ENCODE measurements at places on chromosomes 1 and 21.

GRCh38 chr1:239563681-239564080, 177.3 kb downstream of the CHRM3 start:
- DNase-seq: no peak

- no peak for DNase-seq
Measured at GRCh38 chr1:161391611-161392010, 23.9 kb upstream of the CFAP126 start.

- no peak for DNase-seq
Measured at GRCh38 chr1:185420588-185421081, 103.6 kb upstream of the IVNS1ABP start.

DNA sequence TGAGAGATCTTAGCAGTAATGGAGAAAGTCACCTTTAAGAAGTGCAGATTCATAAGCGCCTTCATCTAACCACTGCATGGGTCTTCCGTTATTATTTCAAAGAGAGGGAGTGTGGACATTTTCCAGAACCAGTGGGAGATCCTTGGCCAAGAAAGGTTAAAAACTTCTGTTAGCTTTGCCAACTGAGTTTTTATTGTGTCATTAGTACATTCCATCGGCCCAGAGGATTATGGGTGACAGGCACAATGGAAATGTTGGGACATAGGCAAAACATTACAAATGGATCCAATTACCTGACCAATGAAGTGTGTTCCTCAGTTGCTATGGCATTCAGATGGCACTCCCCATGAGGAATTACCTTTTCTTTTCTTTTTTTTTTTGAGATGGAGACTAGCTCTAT, 115.5 kb downstream of the PPIAL4G start:
- no peak for DNase-seq

GRCh38 chr1:28027660-28028059, 60.8 kb downstream of the EYA3 start:
- no peak for DNase-seq

DNA sequence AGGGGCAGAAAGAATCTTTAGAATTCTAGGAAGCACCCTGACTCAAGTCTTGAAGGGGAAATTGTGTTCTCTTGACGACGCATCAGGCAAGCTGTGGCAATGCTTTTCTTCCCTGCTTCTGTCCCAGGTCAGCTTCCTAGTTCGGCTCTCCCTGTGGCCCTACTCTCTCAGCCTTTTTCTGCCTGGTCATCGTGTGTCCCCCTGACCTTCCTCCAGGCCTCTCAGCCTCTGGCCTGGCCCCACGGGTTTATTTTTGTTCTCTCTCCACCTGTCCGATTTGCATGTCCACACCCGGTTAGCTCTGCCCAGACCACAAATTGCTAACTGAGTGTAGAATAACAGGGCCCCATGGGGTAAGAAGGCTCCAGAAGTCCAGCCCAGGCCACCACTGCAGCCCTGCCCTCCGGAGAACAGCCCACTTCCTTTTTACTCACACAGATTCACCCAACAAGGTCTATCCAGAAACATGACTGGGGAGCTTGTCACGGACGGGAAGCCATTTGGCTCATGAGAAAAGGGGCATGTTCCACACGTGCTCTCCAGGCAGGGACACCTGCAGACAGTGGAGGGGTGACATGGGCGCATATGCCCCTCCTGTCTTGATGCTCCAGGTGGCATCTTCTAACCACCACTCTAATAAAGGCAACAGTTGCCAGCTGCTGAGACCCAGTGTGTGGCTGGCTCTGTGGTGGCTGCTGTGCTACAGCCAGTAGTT, 9.8 kb downstream of the KCNN3 start:
- no peak for DNase-seq

DNA sequence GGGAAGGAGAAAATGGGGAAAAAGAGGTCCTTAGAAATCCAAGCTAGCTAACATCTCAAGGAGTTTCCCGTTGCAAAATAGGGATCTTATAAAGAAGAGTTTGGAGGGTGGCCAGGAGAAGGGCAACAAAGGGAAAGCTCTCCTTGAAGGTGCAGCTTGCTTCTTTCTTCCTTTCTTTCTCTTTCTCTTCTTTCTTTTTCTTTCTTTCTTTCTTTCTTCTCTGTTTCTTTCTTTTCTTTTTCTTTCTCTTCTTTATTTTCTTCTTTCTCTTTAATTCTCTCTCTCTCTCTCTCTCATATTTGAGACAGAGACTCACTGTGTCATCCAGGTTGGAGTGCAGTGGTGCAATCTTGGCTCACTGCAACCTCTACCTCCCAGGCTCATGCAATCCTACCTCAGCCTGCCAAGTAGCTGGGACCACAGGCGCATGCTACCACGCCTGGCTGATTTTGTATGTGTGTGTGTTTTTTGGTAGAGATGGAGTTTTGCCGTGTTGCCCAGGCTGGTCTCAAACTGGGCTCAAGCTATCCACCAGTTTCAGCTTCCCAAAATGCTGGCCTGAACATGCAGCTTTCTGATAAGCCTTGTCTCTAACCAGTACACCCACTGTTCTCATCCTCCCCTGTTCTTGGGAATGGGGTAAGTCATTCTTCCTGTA, 44.4 kb downstream of the RNF11 start:
- DNase-seq: no peak

- no peak for DNase-seq
Measured at GRCh38 chr1:248776991-248777390, 21.4 kb upstream of the LYPD8 start.

GRCh38 chr1:33944846-33945245, 81.0 kb downstream of the HMGB4 start:
- no peak for DNase-seq

- peak; percentile 20 for DNase-seq
Measured at GRCh38 chr1:110155878-110156522, 5.7 kb downstream of the SLC6A17 start.

- DNase-seq: no peak
Measured at GRCh38 chr1:39086865-39087409, 60.8 kb downstream of the NDUFS5 start.

GRCh38 chr1:69271587-69272125, 296.1 kb upstream of the LRRC7 start:
- DNase-seq: no peak

DNA sequence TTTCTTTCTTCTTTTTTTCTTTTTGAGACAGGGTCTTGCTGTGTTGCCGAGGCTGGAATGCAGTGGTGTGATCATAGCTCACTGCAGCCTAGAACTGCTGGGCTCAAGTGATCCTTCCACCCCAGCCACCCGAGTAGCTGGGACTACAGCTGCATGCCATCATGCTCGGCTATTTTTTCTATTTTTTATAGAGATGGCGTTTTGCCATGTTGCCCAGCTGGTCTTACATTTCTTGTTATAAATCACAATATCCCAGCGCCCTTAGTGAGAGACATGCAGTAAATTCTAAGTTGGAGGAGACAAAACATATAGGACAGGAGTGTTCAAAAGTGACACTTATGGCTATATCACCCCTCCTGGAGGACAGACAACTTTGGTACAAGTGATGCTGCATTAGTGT, 31.3 kb upstream of the ACTN2 start:
- no peak for DNase-seq

DNA sequence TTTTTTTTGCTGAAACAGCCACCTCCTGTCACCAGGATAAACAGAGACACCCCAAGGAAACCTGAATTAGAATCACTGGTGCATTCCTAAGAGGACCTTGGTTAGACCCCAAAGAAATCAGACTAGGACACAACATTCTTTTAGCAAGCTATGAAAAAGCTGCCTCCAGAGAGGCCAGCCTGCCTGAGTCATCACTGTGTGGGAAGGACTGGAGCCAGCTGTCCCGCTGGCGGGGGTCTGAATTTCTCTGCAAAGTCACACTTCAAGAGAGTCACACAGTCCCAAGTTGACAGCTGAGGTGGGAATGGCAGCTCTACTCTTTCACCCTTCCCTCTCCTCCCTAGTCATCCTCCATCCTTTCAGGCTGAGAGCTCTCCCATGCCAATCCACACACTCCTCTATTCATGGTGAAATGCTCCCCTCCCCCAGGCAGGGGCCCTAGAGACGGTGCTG, 405.0 kb upstream of the POU3F1 start:
- peak; percentile 55 for DNase-seq
